Stimulated activated CD4-positive, alpha-beta T cell treated with anti-CD3 and anti-CD28 coated beads, Interleukin-2, amount 100 ng/mL, for 48 hours (primary cell): ENCODE measurements at places on chromosomes 3 and 15.

DNA sequence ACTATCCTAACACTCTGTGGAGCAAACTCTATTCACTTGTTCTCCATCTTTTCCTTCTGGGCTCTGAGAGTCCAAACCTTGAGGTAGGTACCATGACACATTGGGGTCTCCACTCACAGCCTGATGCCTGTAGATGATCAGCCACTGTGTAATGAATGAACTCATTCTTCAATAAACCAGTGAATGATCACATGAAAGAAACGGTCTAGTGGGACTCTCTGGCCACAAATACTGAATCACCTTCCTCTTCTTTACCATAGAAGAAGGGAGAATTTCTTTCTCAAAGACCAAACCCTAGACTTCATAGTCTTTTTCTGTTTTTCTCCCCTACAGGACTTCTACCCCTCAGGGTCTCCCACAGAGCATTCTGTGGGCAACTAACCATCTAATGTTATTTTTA is 20.5 kb upstream of the ABHD2 start:
- DNase-seq: no peak

DNA sequence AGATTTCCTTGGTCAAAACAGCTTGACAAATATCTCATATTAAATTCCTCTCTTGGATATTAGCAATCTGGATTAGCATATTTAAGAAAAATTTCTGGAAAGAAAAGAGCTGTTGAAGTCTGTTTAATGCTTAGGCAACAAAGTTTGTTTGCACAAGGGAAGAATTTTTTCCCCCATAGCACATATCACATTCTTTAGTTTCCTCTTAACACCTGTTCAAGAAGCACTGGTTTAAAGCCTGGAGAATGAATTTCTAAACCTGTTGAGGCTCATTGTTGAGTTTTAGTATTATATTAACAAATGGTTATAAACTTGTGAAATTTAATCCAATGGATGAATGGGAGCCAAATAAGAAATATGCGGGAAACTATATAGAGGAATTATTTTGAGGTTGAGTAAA is 41.5 kb downstream of the NLGN1 start:
- DNase-seq: no peak

- DNase-seq: no peak
These were observed 62.7 kb upstream of the BNIP2 start for GRCh38 chr15:59751552-59752413.

GRCh38 chr15:88166082-88166993 is 90.2 kb downstream of the NTRK3 start:
- DNase-seq: peak; percentile 2

- no peak for DNase-seq
These were observed 61.8 kb upstream of the RPL32 start for GRCh38 chr3:12903000-12903800.

- DNase-seq: no peak
These were observed 16.5 kb upstream of the REC114 start for GRCh38 chr15:73426323-73426994.

DNA sequence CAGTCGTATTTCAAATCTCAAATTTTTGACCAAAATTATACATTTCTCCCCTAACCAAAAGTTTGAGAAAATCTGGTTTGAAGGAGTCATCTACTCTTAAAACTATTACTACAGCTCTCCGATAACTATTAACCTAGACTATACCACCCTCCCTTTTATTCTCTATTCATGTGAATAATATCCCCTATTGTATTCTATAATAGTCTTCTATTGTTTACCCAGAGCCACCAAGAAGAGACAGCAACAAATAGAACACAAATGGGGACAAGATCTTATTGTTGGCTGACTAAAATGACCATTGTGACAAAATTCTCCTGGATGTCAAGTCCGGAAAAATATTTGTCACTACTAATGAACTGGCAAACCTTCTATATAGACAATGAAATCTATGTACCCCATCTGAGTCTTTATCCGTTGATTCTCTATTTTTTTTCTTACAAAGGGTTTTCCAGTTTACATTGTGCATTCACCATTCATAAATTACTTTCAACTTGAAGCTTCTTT is 618.0 kb downstream of the CADM2 start:
- DNase-seq: no peak

DNA sequence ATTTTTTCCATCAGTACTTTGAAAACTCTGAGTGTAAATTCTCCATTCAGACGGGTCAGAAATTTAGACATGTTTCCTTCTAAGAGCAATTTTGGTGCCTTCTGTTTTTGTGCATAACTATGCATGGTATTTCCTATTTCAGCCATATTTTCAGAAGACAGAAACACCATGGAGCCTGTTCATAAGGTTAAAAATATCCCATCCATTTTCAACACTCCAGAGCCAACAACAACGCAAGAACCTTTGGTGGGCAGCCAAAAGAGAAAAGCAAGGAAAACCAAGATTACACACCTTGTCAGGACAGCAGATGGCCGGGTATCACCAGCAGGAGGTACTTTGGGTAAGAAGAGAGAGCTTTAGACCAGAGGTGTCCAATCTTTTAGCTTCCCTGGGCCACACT is 275.6 kb downstream of the BBX start:
- no peak for DNase-seq

DNA sequence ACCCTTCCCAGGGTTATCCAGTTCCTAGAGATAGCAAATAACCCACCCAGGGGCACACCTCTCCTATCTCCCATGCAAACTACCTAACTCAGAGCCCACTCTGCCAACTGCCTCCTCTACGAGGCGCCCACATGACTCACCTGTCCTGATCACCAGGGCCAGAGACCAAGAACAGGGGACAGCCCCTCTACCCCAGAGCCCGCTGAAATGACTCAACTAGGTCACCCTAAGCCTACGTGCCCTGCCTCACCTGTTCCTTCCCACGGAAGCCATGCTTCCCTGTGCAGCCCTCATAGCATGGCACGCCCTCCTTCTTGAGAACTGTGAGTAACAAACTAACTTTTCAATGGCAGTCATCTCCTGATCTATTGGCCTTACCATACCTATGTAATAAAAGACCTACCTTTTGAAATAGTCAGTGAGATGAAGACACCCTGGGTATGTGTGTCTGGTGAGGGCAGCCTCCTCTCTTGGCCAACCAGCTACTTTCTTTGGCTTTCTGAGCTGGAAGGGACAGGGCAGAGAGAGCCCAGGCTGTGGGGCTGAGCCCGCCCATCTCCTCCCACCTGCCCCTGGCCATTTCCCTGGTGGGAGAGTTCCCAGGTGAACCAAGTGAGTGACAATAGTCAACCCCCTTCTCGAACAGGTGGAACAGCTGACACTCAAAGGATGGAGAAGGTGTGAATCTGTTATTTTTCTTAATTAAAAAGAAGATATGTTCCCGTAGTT is 25.5 kb upstream of the PRR23E start:
- no peak for DNase-seq

GRCh38 chr3:23607184-23607847 is 198.4 kb upstream of the UBE2E1 start:
- DNase-seq: no peak

- peak; percentile 73 for DNase-seq
These were observed 40.8 kb downstream of the ZBTB11 start for GRCh38 chr3:101635954-101636798.

- DNase-seq: no peak
These were observed 29.5 kb downstream of the CD80 start for GRCh38 chr3:119529883-119530282.
